ENCODE measurements at places on chromosomes 12 and 14.

- H3K36me3 ChIP-seq = no peaks in the 10 kb centered on the region
- H3K4me3 ChIP-seq = no peak overlapping the region
- H3K27ac ChIP-seq = peak overlapping the region; percentile 85
- peaks cover 44% of the 10 kb centered on the region for H3K4me1 ChIP-seq
- no peaks in the 10 kb centered on the region for H3K27me3 ChIP-seq
Measured at GRCh38 chr12:6274231-6275221, 36.0 kb upstream of the PLEKHG6 start.

- H3K36me3 ChIP-seq = no peaks in the 10 kb centered on the region
- no peak for DNase-seq
- H3K4me1 ChIP-seq = peaks cover 5% of the 10 kb centered on the region
- no peak overlapping the region for H3K27ac ChIP-seq
- no peaks in the 10 kb centered on the region for H3K27me3 ChIP-seq
Measured at GRCh38 chr12:88247241-88247643, 105.1 kb downstream of the TMTC3 start.

- H3K36me3 ChIP-seq = peaks cover 39% of the 10 kb centered on the region
- no peak for DNase-seq
- no peaks in the 10 kb centered on the region for H3K4me1 ChIP-seq
- no peak overlapping the region for H3K4me3 ChIP-seq
- H3K27me3 ChIP-seq = no peaks in the 10 kb centered on the region
Measured at GRCh38 chr14:64117671-64118402, 176.3 kb downstream of the ESR2 start.

- H3K27ac ChIP-seq = no peak overlapping the region
- H3K4me3 ChIP-seq = no peak overlapping the region
- H3K4me1 ChIP-seq = peaks cover 8% of the 10 kb centered on the region
- H3K27me3 ChIP-seq = no peaks in the 10 kb centered on the region
Measured at GRCh38 chr12:15984097-15984800, 73.1 kb downstream of the DERA start.

DNA sequence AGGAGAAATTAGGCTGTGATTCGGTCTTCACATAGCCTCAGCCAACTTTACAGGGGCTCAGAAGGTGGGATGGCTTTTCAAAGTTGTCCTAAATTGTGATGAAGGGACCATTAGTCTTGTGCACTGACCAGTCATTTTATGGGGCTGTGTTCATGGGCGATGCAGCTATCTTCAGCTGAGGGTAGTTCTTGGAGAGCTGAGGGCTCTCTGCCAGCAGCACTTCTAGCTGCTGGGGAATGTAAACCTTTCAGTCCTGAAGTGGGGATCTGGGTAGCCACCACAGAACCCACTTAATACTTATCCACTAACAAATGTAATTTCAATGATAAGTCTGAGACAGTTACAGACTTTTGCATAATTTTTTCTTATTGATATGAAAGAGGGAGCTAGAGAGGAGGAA is 270.6 kb downstream of the AEBP2 start:
- no peak for DNase-seq
- no peaks in the 10 kb centered on the region for H3K36me3 ChIP-seq
- no peak overlapping the region for H3K27ac ChIP-seq
- no peaks in the 10 kb centered on the region for H3K4me1 ChIP-seq

- H3K4me1 ChIP-seq = peaks cover 18% of the 10 kb centered on the region
- H3K27me3 ChIP-seq = no peaks in the 10 kb centered on the region
- peak overlapping the region; percentile 31 for H3K27ac ChIP-seq
- H3K4me3 ChIP-seq = no peak overlapping the region
- DNase-seq = no peak
- no peaks in the 10 kb centered on the region for H3K36me3 ChIP-seq
Measured at GRCh38 chr12:120474616-120474960, 5.0 kb upstream of the SRSF9 start.

GRCh38 chr14:67268426-67269150 is 27.4 kb downstream of the PALS1 start:
- H3K4me3 ChIP-seq = peak overlapping the region; percentile 7
- peaks cover 35% of the 10 kb centered on the region for H3K4me1 ChIP-seq
- H3K36me3 ChIP-seq = no peaks in the 10 kb centered on the region

DNA sequence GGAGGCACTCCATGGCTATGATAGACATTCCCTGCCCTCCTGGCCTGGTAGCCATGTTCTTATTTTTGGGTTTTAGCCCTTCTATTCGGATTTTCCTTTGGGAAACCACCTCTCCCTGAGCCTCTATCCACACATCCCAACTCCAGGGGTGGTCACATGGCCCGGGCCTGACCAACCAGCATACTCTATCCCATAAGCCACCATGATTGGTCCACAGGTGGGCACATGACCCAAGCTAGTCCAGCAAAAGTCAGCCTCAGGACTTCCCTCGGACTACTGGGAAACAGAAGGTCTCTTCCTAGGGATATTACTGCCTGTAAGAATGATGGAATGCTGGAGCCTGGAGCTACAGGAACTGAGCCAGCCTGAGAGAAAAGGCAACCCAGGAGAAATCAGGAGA is 12.5 kb downstream of the PRIMA1 start:
- H3K27me3 ChIP-seq = no peaks in the 10 kb centered on the region
- no peaks in the 10 kb centered on the region for H3K36me3 ChIP-seq
- H3K27ac ChIP-seq = no peak overlapping the region
- no peak overlapping the region for H3K4me3 ChIP-seq
- DNase-seq = no peak

- H3K36me3 ChIP-seq = no peaks in the 10 kb centered on the region
- no peak overlapping the region for H3K4me3 ChIP-seq
- H3K4me1 ChIP-seq = no peaks in the 10 kb centered on the region
Measured at GRCh38 chr12:70758494-70758845, 121.2 kb upstream of the PTPRB start.

DNA sequence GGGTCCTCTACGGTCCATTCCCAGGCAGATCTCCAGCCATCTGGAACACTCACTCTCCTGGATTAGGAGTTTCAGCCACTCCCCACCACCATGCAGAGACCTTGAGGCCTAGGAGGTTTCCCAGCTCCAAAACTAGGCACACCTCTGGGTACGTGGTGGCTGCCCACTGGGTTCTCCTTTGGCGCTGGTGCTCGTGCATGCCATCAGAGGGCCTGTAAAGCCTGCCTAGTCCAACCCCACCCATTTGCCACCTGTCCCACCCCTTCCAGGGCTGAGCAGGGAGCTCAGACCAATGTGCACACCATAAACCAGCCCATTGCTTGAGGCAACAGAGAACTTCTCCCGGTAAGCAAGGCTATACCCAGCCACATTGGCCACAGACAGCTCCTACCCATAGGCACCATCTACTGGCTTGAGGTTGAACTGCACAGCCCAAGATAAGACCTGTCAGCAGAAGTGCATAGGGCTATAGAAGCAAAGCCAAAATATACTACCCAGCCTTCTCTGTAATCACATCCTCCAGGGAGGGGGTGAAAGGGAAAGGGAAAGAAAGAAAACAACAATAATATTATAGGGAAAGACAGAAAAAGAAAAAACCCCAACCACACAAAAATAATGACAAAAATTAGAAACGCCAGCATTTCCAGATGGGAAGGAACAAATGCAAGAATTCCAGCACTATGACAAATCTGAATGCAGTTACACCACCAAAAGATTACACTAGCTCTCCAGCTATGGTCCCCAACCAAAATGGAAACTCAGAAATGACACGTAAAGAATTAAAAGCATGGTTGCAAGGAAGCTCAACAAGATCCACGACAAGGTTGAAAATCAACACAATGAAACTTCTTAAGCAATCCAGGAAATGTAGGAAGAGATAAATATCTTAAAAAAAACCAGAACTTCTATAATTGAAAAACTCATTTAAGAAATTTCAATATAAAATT is 111.9 kb upstream of the CCDC175 start:
- H3K27me3 ChIP-seq = no peaks in the 10 kb centered on the region
- H3K27ac ChIP-seq = no peak overlapping the region
- H3K4me3 ChIP-seq = no peak overlapping the region
- no peaks in the 10 kb centered on the region for H3K36me3 ChIP-seq
- DNase-seq = no peak

GRCh38 chr12:114123108-114123507 is 157.0 kb upstream of the RBM19 start:
- H3K27ac ChIP-seq = no peak overlapping the region
- DNase-seq = no peak
- no peaks in the 10 kb centered on the region for H3K4me1 ChIP-seq
- no peaks in the 10 kb centered on the region for H3K36me3 ChIP-seq
- no peaks in the 10 kb centered on the region for H3K27me3 ChIP-seq

DNA sequence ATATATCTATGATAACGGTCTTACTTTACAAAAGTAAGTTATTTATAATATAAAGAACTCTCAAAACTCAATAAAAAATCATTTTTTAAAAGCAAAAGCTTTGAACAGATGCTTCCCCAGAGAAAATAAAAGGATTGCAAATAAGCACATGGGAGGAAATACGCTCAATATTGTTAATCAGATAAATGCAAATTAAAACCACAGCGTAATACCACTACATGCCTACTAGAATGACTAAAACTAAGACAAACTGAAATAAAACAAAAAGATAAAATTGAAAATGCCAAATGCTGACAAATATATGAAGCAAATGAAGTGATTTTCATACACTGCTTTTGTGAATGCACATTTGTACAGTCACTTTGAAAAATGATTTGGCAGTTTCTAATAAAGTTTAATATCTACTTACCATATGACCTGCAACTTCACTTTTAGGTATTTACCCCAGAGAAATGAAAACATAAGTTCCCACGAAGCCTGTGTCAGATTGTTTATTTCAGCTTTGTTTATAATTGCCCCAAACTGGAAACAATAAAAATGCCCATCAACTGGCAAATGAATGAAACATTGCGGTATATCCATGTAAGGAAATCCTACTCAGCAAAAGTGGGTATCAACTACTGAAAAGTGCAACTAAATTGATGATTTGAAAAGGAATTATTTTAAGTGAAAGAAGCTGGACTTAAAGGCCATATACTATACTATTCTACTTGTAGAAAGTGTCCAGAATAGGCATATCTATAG is 1072.4 kb downstream of the TMTC2 start:
- no peaks in the 10 kb centered on the region for H3K27me3 ChIP-seq
- no peaks in the 10 kb centered on the region for H3K4me1 ChIP-seq
- no peak for DNase-seq
- no peak overlapping the region for H3K27ac ChIP-seq
- H3K36me3 ChIP-seq = no peaks in the 10 kb centered on the region

DNA sequence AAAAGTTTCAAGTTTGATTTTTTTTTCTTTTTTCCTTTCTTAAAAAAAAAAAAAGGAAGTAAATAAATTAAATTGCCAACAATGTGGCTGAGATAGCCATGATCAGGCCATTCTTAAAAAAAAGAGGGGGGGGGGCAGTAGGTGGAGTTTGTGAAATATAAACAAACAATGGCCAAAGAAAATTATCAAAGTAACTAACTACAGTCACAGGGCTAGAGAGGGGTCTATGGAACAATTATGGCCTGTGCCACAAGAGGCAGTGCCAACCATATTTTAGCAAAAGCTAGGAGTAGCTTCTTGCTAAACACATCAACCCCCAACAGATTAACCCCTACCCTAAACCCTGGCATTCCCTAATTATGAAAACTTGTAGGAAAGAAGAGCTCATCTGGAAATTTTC is 16.2 kb upstream of the SMARCC2 start:
- H3K4me1 ChIP-seq = no peaks in the 10 kb centered on the region
- no peaks in the 10 kb centered on the region for H3K27me3 ChIP-seq
- peaks cover 52% of the 10 kb centered on the region for H3K36me3 ChIP-seq
- H3K4me3 ChIP-seq = no peak overlapping the region
- H3K27ac ChIP-seq = no peak overlapping the region

- H3K4me3 ChIP-seq = no peak overlapping the region
- peaks cover 10% of the 10 kb centered on the region for H3K4me1 ChIP-seq
- DNase-seq = no peak
- H3K27ac ChIP-seq = no peak overlapping the region
- H3K27me3 ChIP-seq = no peaks in the 10 kb centered on the region
Measured at GRCh38 chr14:52871606-52872005, 79.2 kb downstream of the FERMT2 start.

DNA sequence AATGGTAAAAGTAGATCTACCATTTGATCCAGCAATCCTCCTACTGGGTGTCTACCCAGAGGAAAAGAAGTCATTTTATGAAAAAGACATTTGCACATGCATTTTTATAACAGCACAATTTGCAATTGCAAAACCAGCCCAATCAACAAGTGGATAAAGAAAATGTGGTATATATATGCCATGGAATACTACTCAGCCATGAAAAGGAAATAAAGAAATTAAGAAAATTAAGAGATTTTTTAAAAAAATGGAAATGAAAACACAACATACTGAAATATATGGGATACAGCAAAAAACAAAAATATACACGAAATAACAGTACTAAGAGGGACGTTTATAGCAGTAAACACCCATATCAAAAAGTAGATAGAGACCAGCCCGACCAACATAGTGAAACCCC is 58.9 kb downstream of the ACSM4 start:
- no peak overlapping the region for H3K27ac ChIP-seq
- H3K27me3 ChIP-seq = no peaks in the 10 kb centered on the region
- H3K4me3 ChIP-seq = no peak overlapping the region
- no peak for DNase-seq
- H3K4me1 ChIP-seq = no peaks in the 10 kb centered on the region

DNA sequence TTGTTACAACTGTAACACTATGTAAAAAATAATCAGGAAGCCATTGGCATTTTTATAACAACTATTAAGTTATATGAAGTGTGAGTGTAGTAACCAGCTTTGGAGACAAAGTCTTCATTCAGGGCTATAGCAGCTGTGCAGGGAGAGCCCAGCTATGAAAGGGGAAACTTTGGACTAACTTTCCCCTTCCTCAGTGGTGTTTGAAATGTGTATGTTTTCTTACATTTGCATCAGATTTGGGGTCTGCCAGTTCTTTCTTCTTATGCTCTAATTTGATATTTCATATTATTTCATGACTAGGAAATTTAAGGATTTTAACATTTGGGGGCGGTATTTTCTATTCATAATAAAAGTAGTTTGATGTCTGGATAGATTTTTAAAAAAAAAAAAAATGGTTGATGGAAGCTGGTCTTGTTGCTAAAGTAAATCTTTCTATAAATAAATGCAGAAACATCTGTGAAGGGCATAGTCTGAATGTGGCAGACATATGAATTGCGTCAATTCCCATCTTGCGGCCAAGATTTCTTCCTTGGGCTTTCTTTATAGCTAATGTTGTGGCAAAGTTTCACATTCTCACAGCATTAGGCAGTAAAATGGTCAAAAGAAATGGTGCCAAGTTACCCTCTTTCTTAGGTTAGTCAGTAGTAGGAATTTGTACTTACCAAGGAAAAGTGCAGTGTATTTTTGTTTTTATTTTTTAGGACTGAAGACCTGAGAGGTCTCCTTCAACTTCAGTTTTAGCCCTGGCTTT is 35.6 kb downstream of the RASSF8 start:
- H3K27me3 ChIP-seq = no peaks in the 10 kb centered on the region
- DNase-seq = no peak
- no peak overlapping the region for H3K4me3 ChIP-seq
- no peak overlapping the region for H3K27ac ChIP-seq
- no peaks in the 10 kb centered on the region for H3K36me3 ChIP-seq

DNA sequence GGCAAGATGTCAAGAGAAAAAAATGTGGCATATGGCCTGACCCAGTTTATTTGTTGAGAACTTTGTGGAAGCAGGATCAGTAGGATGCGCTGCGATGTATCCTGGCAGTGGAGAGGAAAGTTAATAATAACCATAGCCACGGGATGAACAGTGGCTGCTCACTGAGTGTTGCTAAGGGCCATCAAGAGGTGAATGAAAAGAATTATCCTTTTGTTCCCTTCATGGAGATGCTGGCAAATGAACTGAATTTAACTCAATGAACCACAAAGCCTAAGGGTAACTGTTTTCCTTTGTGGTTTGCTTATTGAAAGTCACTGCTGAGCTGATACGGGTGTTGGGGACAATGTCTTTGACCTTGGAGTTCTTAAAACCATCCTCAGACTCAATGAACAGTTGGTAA is 476.5 kb downstream of the APAF1 start:
- no peak overlapping the region for H3K27ac ChIP-seq
- H3K27me3 ChIP-seq = no peaks in the 10 kb centered on the region
- no peaks in the 10 kb centered on the region for H3K4me1 ChIP-seq
- H3K36me3 ChIP-seq = no peaks in the 10 kb centered on the region

All from vagina (tissue), 2 donors.